ENCODE measurements at places on chromosomes 6 and 20. TPM values are rescaled to one million over a fixed set of nuclear protein-coding genes. Genes with fewer than 3 reads are reported as not detected.
A peak's percentile ranks its signal among the peaks of the same experiment; 100 is the strongest.

GRCh38 chr6:150418827-150419594 is 50.2 kb downstream of the IYD start:
- peak; percentile 86 for DNase-seq

- DNase-seq: no peak
Measured at GRCh38 chr6:97732045-97732444, 449.0 kb upstream of the MMS22L start.

DNA sequence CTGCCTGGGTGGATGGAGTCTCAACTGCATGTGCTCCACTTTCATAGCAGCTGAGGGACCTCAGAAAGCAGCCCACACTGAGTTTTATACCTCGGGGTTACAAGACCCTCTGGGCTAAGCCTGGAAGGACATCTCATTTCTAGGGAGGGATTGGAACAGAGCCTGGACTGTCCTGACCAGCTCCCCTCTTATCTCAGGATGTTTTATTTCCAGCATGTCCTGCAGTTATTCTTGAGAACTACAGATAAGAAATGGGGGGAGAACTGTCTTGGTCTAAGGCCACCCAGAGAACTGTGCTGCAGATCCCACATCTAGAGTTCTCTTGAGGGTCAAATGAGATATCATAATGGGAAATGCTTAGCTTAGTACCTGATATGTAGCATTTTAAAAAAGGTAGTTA is 97.3 kb upstream of the CHD6 start:
- no peak for DNase-seq

The MACROD2 gene
- total RNA-seq: 4.2 TPM

The TBXT gene
- not detected for total RNA-seq

GRCh38 chr6:170225852-170226417 is 64.9 kb downstream of the DLL1 start:
- DNase-seq: peak; percentile 36

- no peak for DNase-seq
Measured at GRCh38 chr20:52137850-52138249, 53.7 kb downstream of the ZFP64 start.

DNA sequence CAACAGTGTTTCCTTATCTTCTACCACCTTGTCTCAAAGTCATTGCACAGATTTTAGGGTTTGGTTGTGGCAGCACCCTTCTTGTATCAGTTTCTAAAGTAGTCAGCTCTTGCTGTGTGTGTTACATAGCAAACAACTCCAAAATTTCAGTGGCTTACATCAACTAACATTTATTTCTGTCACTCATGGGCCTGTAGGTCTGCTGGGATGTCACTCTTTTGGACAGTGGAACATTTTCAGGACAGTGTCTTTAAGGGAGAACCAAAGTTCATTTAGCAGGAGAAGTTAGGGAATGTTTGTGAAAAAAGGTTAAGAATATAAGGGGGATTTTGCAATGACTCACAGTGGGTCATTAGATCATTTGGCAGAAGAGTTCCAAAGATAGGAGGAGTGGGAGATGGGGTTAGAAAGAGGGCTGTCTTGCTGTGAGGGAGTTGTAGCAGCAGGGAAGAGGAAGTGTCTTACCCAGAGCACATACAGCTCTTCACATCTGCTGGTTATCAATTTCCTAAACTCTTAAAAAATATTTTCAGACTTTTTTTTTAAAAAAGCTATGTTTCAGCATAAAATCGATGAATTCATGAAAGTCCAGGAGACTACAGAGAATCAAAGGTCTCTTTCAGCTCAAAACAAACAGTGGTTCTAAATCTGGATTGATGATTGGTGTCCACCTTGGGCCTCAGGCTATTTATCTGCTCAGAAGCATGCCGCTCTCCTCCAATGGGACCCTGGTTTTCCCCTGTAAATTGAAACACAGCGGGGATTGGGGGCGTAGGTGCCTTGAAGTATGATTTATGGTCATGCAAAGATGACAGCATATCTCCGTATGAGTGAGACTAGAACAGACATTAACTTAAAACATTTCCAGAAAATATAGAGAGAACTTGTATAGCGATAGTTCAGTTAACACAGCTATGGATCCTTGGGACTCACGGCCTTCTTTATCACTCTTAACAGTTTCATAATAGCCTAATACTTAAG is 117.3 kb downstream of the B3GAT2 start:
- DNase-seq: no peak

DNA sequence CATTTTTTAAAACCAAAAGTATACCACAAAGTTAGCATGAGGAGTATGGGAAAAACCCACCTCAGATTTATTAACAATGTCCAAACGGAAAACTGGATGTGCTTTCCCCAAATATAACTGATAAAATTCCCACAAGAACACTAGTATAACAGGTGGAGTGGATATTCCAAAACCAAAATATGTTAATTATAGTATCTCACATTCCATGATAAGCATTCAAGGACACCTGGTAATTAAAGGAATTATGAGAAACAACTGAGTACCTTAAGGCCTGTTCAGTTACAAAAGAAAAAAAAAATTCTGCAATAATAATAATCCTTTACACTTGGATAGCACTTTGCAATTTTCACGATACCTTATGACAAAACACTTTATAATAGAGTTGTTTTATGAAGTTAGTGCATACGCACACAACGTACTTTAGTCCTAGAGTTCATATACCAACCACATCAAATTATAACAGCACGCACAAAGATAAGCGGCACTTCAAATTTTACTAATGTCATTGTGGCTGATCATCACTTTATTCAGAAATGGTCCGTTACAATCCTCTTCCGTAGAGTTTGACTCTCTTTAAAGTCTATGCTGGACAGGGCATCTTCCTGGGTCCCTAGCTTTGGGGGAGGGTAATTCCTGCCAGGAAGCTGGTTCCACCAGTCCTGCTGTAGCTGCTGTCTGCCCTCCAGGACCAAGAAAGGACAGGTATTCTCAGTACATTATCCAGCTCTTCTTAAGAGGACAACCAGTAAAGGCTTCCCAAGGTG is 1.7 kb downstream of the CDK19 start:
- DNase-seq: no peak

GRCh38 chr6:132741281-132741680 is 16.4 kb downstream of the VNN2 start:
- no peak for DNase-seq

The HACE1 gene
- total RNA-seq: 5.8 TPM

The CRIP3 gene
- 4.1 TPM for total RNA-seq

The SLA2 gene
- 0.32 TPM for total RNA-seq

The SNAP91 gene
- total RNA-seq: 2.3 TPM

DNA sequence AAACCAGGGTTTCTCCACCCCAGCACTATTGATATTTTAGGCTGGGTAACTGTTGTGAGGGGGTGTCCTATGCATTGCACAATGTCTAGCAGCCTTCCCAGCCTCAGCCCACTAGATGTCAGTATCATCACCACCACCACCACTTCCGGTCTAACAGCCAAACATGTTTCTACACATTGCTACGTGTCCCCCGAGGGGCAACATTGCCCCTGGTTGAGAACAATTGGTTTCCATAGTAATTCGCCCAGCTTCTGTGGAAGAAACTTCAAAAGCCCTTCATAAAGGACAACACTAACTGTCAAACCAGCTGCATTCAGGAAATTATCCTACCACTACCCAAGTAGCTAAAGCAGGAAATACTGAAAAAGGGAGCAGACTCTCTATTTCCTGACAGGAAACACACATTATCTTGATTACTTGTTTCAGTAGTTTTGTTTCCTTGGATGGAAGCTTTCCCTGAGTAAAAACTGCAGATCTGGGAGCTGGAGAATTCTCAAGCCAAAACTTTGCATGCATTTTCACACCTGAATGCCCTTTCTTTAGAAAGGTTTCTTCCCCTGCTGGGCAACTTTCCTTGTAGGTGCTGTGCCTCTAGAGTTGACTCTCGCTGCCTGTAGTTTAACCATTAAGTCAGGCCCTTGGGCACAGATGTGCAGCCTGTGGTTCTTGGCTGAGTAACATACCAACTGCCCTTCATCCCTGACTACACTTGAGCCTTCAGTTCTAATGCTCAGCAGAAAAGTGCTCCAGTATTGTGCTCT is 23.6 kb downstream of the PKHD1 start:
- no peak for DNase-seq

DNA sequence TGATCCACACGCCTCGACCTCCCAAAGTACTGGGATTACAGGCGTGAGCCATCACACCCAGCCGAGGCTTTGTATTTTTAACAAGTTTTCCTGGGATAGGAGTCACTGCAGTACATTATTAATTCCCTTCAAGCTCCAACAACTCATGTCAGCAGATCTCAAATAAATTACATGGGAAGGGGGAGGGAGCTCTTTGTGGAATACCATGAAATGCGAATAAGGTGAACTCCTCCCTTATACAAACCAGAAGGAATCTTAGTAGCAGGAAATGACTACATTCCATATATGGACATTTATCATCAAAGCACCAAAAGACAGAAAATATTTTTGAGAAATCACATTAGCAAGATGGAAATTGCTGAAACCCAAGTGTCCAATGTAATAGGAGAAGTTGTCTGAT is 2.9 kb downstream of the GSS start:
- no peak for DNase-seq

The DZANK1 gene
- total RNA-seq: 0.48 TPM

DNA sequence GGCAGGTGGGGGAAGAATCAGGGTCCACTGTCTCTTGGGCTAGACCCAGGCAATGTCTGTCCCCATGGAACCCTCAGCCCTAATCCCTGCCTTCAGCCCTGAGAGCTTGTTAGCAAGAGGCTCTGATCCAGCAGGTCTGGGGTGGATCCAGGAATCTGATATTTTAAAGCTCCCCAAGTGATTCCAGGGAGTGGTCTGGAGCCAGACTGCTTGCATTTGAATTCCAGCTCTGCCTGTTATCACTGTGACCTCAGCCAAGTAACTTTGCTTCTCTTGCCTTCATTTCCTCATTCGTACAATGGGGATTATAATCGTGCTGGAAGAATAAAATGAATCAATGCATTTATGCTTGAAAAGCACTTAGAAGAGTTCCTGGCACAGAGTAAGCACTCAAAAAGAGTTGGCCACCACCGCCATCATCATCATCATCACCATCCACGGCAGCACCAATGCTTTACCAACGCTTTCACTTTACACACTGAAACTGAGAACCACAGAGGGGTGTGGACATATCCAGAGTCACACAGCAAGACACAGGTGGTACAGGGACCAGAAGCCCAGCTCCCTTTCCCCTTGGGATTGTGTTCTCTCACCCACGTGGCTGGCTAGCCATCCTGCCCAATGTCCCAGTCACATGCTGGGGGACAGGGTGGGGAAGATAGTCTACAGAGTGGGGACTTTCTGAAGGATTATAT is 75.7 kb upstream of the RALY start:
- no peak for DNase-seq

The NFKBIE gene
- total RNA-seq: 3.7 TPM

DNA sequence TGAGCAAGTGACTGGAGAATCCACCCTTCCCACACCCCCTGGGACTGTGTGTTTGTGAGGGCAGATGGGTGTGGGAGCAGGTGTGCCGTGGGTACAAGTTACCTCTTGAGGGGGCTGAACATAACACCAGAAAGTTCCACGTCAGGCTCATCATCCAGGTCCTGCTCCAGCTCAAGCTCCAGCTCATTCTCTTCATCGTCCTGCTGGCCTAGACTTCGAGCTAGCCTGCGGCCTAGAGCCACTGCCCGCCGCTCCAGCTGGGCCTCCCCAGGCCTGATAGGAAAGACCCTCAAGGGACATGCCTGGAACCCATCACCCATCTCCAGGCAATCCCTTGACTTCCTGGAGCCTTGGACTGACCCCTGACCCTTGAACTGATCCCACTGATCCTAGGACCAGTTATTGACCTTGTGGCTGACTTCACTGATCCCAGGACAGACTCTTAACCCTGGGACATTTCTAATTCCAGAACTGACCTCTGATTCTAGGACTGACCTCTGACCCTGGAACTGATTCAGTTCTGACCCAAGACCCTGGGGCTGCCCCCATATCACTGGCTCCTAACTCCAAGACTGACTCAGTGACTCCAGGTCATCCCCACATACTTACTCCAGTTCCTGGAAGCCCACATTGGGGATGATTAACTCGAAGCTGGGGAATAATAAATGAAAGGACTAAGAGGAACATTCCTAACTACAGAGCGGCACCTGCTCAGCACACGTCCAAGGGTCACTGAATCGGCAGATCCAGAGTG is 11.8 kb upstream of the SPAG4 start:
- peak; percentile 13 for DNase-seq

DNA sequence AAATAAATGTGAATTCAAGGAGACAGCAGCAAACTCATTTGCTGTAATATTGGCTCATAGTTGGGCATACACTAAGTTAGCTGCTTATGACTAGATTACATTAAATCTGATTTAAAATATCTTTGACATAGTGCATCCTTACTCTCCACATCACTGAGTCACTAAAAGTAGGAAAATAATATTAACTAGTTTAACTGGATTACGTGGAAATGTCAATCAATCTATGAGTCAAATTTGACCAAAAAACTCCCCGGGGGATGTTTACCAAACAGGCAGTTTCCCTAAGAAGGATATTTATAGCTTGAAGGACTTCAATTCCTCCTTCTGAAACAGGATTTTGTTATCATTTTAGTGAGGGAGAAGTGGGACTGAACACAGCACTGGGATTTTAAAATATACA is 366.5 kb downstream of the ESR1 start:
- no peak for DNase-seq

DNA sequence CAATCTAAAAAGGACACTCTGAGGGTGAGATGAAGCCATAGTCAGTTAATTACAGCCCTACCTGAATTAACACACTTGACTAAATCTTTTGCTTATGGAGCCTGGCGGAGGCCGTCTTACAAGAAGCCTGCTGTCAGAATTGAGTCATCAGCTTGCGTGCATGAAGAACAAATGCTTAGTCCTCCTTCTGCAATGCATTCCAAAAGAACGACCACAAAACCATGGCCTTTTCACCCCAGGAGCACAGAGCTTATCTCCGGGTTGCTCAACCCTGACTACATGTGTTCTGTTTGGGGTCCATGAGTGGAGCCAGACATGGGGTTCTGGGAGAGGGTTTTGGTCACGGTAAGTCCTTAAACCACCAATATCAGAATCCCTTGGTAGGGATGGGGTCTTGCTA is 318.1 kb downstream of the CLIC5 start:
- no peak for DNase-seq

DNA sequence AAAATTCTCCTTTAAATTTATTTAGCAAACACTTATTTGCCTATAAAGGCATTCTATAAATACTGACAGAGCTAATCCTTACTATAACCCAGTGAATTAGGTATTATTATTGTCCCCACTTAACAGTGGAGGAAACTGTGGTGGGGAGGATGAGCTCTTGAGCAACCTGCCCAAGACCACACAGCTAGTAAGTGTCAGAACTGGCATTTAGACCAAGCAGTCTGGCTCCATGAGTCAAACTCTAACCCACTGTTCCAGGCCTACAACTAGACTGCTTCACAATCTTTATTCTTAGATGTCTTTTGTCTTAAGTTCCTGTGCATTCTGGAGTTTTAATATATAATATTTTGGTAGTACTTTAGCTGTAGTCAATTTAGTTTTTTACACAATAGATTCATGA is 530.8 kb downstream of the BCKDHB start:
- DNase-seq: no peak

GRCh38 chr6:114346451-114346850 is 3.6 kb upstream of the HS3ST5 start:
- DNase-seq: no peak

All from Right ventricle myocardium superior (tissue), 1 donor.